ENCODE measurements at places on chromosomes 6 and 20.
A peak's percentile ranks its signal among the peaks of the same experiment; 100 is the strongest.

- DNase-seq: no peak
Measured at GRCh38 chr6:33114406-33114805, 38.6 kb downstream of the HLA-DPB1 start.

DNA sequence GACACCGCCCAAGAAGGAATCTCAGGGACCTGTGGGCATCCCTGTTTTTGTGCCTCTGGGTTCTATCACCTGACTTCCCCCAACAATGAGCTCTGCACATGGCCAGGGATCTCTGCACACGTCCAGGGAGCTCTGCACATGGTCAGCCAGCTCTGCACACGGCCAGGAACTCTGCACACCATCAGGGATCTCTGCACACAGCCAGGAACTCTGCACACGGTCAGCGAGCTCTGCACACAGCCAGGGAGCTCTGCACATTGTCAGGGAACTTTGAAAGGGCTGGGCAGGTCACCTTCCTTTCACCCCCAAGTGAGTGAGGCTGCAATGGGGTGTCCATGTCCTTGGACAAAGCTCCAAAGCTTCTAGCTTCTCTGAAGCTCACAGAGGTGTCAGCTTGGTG lies 5.2 kb upstream of the SLCO4A1 start:
- DNase-seq: no peak

DNA sequence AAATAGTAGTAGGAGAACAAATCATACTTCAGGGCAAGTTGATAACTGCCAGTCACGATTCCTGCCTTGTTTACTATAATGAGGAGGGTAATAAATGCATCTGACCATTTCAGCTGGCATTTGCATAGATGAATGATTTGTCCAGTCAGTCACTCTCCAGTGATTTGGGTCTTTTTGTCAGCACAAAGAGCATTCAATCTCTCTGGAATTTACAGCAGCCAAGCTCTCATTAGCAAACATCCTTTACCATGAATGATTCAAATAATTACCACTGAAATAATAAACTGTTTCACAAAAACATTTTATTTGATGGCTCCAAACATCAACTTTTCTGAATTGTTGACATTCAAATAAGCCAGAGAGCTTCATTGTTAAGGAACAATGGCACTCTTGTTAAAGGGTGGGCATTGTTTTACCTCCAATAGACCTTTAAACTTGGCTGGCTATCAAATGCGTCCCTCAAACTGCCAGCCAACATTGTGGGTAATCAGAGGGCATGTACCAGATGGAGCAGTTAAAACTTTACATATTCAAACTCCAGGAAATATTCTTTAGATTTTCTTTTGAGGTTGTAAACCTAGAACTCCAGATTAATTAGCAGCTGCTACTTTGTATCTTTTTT lies 30.0 kb upstream of the FBXL4 start:
- DNase-seq: no peak

- DNase-seq: no peak
Measured at GRCh38 chr6:159066483-159066882, 21.7 kb upstream of the TAGAP start.

DNA sequence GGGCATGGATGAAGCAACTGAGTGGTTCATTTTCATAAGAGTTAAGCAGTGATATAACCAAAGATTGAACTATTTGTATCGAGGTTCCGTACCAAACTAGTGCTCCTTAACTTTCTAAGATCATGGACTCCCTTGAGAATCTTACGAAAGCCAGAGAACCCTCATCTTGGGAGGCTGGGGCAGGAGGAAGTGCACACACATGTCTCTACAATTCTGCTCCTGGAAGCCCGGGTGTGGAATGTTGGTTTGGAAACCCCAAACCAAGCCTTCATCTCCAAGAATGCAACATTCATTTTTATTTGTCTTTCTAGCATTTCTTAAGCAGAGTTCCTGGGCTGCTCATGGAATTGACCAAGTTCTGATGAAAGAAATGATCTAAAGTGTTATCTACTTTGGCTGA lies 250.5 kb upstream of the PRND start:
- no peak for DNase-seq

- DNase-seq: no peak
Measured at GRCh38 chr20:51440589-51440988, 101.9 kb downstream of the NFATC2 start.

DNA sequence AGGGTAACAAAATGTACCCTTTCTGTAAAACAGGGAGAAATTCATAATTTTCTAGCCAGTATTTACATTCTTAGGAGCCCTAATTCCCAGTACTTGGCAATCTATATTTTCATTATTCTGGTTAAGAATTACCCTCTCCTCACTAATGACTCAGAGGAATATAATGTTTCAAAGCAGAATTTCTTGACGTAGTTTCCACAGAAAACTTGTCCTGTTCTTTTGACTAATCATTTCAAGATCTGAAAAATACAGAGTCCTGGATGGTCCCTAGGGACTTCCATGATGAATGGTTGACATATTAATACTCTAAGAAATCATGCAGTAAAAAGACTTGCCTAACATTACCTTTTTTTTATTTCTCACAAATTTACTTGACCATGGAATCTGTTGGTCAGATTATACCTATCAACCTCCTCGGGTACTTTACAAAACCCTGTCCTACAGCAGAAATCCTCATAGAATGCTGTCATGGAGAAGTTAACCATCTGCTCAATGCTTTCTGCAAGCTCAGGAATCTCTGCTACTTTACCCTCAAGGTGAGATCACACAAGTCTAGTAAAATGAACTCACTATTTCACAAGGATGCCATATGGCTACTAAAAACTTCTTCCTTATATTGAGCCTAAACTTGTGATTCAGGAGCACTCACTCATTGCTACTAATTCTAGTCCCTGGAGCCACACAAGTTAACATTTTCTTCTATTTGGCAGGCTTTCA lies 202.1 kb upstream of the CNR1 start:
- no peak for DNase-seq

GRCh38 chr6:158609455-158610155 lies 34.9 kb downstream of the DYNLT1 start:
- no peak for DNase-seq

- DNase-seq: no peak
Measured at GRCh38 chr6:11711003-11711983, 67.3 kb downstream of the ADTRP start.

- DNase-seq: no peak
Measured at GRCh38 chr6:144346719-144347447, 61.7 kb downstream of the UTRN start.

GRCh38 chr6:168035661-168036545 lies 38.4 kb downstream of the KIF25 start:
- no peak for DNase-seq

DNA sequence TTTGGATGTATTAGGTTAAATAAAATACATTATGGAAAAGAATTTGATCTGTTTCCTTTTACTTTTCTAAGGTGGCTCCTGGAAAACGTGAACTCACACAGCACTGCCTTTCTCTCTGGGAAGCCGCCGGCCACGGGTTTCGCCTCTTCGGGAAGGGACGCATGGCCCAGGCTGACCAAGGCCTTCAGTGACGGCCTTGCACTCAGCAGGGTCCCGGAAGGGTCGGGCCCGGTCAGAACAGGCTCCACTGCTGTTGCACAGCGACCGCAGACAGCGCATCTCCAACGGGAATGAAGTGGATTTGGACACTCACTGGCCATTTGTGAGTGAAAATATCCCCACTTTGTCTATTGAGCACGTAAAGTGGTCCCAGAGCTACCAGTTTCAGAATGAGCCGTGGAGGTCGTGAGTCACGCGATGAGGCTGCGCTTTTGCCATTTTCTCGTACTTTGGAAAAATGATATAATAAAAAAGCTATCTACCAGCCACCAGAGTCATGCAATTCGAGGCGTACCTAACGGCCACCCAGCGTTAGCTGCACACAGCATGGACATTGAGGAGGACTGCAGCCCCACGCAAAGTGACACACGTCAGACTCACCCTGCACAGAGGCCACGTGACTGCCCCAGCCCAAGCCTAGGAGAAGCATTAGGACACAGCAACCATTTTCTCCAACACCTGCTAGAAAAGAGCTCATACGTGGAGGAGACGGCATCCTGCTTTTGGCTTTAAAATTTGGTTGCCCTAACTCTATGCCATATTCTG lies 244.3 kb downstream of the TTLL2 start:
- no peak for DNase-seq

DNA sequence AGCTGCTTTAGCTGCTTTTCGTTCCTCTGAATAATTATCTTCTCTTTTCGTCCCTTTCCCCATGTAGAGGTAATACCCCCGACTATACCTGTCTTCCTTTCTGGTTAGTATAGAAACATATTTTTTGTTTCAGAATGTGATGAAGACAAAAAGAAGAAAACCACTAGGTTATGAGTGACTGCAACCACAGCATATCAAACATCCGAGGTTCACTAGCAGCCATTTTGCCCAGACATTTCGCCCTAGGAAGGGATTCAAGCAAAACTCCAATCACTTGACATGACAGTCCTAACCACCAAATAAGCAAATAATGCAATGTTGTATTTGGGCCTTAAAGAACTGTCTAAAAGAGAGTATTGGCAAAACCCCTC lies 9.4 kb downstream of the SNX5 start:
- no peak for DNase-seq

DNA sequence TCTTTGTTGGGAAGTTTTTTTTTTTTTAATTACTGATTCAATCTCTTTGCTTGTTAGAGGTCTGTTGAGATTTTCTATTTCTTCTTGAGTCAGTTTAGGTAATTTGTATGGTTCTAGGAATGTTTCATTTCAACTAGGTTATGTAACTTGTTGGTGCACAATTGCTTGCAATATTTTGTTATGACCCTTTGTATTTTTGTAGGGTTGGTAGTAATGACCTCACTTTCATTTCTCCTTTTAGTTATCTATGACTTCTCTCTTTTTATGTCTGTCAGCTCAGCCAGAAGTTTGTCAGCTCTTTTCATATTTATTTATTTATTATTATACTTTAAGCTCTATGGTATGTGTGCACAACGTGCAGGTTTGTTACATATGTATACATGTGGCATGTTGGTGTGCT lies 51.1 kb upstream of the SLC24A3 start:
- no peak for DNase-seq

- peak; percentile 53 for DNase-seq
Measured at GRCh38 chr20:58716476-58717277, 24.1 kb downstream of the NPEPL1 start.

DNA sequence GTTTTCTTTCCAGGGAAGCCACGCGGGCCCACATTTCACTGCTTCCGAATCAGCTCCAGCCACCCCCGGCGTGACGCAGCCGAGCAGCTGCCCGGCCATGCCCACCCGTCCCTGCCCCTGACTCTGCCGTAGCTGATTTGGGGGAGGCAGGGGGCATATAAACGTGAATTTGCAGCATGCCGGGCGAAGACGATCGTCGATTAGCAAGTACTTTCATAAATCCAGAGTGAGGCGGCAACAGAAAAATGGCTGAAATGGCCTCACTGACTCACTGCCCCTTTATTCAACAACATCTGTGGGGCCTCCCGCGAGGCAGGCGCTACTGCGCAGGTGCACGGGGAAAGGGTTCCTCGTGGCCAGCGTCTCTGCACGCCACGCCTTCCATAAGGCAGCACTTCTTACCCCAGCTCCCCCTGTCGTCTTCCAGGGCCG lies 118.0 kb downstream of the DLL1 start:
- DNase-seq: no peak

DNA sequence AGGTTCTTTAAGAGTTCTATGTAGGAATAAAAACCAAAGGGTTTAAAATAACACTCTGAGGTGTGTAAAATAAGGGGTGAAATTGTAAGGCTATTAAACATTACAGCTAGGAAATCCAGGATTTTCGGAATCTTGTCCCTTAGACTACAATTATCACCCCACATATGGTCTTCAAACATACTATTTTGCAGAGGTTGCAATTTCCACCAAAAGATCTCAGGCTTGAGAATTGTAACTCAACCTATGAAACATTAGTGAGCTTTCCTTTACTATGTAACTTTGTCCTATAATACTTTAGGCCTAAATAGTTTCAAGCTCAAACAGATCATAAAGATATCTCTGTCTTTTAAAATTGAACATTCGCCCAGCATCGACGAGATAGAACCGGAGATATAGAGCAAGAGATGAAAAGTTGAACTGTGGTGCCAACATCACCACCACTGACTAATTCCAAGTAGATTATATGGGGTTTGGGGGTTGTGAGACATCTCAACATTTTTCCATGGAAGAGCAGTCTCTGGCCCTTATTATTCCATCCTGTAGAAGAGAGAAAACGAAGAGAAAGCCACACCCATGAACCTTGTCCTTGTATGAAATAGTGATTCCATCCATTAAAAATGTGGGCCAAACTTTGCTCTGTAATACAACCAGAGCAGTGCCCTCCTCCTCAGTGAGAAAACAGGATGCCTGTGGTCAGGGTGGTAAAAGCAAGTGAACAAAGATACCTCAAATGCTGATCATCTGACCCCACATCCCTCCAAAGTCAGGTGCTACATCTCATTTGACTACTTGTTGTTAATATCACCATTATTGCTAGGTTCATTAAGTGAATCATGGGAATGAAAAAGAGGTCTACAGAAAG lies 284.5 kb upstream of the GJE1 start:
- DNase-seq: no peak

- DNase-seq: no peak
Measured at GRCh38 chr20:9884666-9885065, 45.8 kb upstream of the PAK5 start.

DNA sequence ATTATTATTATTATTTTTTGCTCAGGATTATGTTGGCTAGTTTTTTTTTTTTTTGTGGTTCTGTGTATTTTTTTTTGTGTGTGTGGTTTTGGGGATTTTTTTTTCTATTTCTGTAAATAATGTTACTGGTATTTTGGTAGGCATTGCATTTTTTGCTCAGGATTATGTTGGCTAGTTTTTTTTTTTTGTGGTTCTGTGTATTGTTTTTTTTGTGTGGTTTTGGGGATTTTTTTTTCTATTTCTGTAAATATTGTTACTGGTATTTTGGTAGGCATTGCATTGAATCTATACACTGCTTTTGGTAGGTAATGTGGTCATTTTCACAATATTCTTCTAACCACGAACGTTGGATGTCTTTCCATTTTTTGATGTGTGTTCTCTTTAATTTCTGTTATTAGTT lies 17.4 kb downstream of the PHF3 start:
- DNase-seq: no peak

- no peak for DNase-seq
Measured at GRCh38 chr6:10479939-10480700, 41.0 kb upstream of the GCNT2 start.

GRCh38 chr20:63145156-63145555 lies 70.8 kb downstream of the YTHDF1 start:
- no peak for DNase-seq

DNA sequence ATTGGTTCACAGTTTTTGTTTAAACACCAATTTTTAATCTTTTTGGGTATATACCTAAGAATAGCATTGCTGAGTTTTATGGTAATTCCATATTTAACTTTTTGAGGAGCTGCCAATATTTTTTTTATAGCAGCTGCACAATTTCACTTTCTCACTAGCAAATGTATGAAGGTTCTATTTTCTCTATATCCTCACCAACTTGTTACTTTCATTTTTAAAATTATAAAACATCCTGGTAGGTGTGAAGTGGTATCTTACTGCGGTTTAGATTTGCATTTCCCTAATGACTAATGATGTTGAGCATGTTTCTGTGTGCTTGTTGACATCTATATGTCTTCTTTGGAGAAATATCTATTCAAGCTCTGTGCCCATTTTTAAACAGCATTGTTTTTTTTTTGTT lies 452.1 kb downstream of the GRIK2 start:
- no peak for DNase-seq
